ENCODE measurements at places on chromosomes 1 and 21.

DNA sequence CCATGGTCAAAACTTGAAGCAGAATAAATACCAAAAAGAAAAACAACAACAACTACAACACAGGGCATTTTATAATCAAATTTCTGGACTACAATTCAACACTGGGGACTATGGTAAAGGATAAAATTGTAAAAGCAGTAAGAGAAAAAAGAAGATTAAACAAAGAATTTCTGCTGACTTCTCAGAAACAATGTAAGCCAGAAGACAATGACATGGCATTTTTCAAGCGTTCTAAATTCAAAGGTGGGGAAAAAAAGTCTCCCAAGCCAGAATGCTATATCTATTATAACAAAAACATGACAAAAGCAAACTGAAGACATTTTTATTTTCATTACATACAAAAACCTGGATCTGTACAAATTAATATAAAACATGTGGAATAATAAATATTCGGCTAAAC lies 433.1 kb downstream of the NPHP4 start:
- no peak for DNase-seq

DNA sequence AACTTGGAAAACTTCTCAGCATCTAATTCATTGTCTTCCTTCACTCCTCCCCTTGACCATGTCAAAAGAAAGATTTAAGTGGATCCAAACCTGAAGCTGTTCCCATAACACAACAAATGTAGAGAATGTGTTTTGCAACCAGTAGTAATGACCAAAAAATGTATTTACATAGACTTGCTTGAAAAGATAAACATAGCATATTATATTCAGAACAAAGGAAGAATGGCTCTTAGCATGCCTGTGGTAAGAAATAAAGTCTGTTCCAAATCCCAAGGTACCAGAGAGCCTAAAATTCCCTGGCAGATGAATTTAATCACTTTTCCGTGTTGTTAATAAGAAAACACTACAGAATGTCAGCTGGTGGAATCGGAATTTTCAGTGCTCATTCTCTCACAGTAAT lies 36.8 kb downstream of the FMO3 start:
- DNase-seq = no peak

GRCh38 chr21:44299458-44300261 lies at the start of gene PFKL:
Gene PFKL (plus strand): TSS chr21:44300053. CDS start chr21:44300106, 53 bp downstream.
- peak; percentile 44 for DNase-seq

DNA sequence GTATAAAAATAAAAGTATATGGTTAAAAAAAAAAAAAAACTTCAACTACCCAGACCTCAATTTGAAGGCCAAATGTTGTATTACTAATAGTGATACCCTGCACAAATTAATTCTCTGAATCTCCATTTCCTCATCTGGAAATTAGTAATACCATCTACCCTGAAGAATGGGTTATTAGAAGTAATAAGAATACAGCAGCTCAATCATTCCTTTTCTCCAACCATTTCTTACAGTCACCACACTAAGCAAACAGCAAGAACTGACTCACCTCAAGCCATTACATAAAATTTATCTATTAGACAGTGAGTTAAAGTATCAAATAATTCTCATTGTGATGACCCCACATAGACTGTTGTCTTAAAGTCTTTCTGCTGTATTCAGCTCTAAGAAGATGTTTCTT lies 39.6 kb downstream of the RERE start:
- DNase-seq = no peak

DNA sequence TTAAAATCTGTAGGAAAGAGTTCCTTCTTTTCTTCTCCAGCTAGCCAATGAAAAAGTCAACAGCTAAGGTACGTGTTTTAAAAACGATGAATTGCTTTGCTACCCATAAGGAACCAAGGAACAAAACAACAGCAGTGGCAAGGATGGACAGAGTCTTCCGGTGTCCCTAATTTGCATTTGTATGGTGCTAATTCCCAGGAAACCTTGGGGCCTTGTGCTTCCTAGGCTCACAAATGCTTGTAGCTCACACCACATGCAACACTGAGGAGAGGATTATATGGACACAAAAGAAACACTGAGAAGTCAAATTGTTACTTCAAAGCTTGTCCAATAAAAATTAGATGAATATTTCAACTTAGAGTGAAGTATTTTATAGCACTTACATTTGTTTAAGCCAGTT lies 1.8 kb upstream of the PGBD5 start:
- no peak for DNase-seq

- peak; percentile 28 for DNase-seq
These were observed 2.7 kb upstream of the SDC3 start for GRCh38 chr1:30911059-30911954.

- no peak for DNase-seq
These were observed 3.3 kb downstream of the DISP1 start for GRCh38 chr1:222818171-222818570.

- no peak for DNase-seq
These were observed 6.4 kb upstream of the CDK11B start for GRCh38 chr1:1664941-1665814.

DNA sequence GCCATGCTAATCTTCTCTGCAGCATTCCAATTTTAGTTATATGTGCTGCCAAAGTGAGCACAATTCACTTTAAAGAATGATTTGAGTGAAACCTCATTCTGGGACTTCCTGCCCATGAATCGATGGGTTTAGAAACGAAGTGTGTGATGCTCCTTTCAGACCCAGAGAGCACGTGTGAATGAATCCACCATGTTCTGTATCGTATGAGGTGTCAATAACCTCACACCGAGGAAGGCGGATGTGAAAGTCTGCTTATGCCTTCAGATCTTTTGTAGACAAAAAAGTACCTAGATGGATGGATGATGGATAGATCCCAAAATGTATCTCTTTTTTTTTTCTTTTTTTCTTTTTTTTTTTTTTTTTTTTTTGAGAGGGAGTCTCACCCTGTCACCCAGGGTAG lies 13.8 kb downstream of the UBASH3A start:
- no peak for DNase-seq

DNA sequence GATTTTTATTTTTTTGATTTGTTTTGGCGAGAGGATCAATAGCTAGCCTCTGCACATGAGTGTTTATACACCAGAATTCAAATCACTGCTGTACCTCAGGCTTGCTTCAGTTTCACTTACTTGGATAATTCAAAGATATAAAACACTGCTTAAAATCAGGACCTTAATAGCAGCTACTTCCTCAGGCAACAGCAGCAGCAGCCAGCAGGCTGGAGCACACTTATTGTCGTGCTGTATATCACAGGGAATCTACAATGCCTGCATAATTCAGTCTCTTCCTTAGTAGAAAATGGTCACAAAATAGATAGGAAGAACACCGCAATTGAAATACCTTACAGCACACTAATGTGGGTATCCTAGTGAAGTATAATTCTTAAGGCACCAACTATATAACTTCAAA lies 497.3 kb downstream of the NEGR1 start:
- no peak for DNase-seq

DNA sequence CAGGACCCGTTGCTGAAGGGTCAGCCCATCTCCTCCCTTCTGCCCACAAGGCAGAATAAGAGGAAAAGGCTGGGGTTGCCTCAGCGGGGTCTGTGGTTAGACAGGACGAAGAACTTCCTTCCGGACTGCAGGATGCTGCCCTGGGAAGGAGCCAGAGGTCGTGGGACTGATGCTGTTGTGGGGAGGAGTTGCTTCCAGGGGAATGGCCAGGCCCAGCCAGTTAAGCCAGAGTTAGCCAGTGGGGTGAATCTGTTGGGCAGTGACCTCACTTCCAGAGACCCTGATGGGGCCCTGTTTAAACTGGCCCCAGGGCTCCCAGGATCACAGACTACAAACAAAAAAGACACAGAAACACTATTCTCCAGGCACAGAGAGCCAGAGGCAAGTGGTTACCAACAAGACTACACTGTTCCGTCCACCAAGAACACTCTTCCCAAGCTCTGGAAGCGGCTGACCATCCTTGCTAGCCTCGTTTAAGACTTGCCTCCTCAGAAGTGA lies 13.0 kb downstream of the FAM229A start:
- no peak for DNase-seq

Measured in stimulated activated CD8-positive, alpha-beta memory T cell treated with anti-CD3 and anti-CD28 coated beads, Interleukin-4, amount 100 ng/mL, for 24 hours (primary cell).